RPMI8226 (cell line): ENCODE measurements at places on chromosomes 1 and 21.
A peak's percentile ranks its signal among the peaks of the same experiment; 100 is the strongest.

DNA sequence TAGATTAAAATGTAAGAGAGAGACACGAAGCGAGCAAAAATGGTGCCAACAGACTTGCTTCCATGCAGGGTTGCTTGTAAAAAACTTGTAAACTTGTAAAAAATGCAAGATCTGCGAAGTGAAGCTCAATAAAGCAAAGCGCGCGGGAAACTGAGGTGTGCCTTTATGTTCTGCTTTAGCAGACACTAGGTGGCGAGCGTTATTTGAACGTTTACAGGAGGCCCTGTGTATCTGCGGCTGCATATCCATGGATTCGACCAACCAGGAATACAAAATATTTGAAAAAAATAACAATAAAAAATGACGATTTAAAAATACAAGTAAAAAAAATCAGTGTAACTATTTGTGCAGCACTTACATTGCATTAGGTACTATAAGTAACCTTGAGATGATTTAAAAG is 1.5 kb downstream of the UBE2G2 start:
- peak; percentile 55 for DNase-seq

GRCh38 chr21:33949516-33950430 is 34.2 kb upstream of the ATP5PO start:
- no peak for DNase-seq

DNA sequence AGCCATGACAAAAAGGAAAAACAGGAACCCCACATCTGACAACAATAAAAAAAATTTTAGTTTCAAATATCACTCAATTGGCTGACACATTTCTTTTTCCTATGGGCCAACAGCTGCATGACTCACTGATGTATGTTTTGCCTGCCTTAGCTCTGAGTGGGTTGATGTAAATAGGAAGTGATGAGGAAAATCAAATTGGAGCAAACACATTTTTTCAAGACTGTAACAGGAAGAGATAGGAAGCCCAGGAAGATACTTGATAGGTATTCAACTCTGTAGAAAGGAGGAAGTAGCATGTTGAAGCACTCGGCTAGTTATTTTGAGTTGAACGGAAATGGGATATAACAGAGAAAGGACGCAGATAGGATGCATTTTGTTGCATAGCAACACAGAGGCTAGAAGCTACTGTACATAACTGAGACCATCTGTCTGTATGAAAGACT is 168.0 kb upstream of the NR5A2 start:
- no peak for DNase-seq

DNA sequence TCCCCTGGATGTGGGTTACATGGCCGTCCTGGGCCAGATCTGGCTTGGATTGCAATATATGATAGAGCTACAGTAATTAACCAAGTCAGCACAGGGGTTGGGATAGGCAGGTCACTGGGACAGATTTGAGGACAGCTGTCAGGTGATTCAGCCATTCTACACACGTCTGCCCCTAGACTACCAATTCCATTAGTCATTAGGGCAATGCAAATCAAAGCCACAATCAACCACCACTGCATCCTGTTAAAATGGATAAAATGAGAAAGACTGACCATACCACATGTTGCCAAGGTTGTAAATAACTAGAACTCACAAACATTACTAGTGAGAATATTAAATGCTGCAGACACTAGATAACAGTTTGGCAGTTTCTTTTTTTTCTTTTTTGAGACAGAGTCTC is 16.0 kb downstream of the C21orf58 start:
- no peak for DNase-seq

GRCh38 chr1:209405183-209405814 is 178.2 kb upstream of the CAMK1G start:
- no peak for DNase-seq

DNA sequence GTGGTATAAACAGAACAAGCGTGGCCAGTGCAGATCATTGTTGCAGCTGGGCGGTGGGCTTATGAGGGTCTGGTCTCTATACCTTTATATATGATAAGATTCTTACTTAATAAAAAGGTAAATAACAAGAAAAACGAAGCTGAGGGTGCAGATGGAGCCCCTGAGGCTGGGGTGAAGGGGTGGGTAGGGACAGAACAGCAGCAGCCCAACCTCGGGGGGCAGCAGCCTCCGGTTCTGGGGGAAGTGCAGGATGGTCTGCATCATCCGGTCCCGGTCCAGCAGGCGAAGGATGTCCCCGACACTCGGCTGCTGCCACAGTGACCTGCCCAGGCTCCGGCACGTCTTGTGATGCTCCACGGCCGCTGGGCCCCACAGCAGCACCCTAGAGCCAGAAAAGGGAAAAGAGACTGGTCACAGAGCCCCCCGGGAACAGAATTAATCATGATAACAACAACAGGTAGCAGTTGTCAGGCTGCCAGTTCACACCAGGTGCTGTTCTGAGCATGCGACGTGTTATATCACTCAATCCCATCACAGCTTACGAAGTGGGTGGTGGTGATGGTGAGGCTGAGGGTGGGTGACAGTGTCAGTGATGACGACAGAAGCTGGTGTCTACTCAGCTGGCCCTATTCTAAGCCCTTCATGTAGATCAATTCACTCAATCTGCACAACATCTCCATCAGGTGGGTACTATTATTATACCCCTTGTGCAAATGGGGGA is 35.5 kb downstream of the MRAP start:
- DNase-seq = no peak

- DNase-seq = no peak
These were observed 723 bp upstream of the GNAI3 start for GRCh38 chr1:109547463-109548320.
